ENCODE measurements at places on chromosomes 5 and 9.

GRCh38 chr5:74476046-74476818 lies 164.3 kb downstream of the ENC1 start:
- DNase-seq, result no peak

DNA sequence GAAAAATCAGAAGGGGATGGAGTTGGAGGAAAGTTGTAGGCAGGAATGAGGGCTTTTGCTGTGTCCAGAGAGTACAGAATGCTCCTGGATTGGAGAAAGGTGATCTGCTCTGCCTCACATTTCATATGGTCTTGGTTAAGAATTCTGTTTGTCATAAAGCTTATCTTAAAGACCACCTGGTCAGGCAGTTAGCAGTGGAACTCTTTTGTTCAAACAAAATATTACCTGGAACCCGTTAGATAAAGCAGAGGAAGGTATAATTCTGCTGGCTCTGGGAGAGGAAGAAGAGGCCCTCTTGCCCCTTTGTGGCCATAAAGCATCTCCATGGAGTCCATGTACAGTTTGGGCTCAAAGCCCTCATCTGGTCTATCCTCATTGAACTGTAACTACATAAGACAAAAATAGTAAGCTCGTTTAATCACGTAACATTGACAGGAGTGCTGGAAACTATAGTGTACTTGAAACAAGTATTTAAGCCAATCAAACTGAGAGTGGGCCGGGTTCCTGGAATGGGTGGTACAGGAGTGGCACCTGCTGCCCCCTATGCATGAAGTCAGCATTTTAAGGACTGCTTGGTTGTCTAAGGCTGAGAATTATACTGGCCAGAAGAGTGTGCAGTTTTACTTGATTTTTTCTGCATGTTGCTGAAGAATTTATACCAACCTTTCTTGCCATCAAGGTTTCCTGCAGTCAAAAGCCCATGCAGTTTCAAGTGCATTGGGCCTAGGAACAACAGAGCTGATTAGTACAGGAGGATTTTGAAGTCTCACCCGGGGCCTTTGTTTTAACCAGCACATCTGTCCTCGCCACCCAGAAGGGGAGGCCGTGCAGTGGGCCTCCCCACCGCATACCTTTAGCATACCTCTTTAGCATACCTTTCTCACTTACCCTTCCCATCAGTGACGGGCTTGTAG lies 39.9 kb downstream of the STXBP1 start:
- no peak for DNase-seq

DNA sequence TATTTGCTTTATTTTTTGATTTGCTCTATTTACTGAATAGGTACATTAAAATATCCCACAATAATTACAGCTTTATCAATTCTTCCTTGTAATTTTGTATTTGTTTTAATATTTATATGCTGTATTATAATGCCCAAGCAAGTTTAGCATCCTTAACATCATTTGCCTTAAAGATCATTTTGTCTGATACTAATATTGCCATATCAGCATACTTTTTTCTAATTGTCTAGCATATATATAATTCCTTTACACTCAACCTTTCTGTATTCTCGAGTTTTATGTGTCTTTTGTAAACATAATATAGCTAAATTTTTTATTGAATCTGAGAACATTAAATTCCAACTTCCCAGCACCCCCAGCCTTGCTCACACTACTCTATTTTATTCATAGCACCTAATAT lies 64.7 kb downstream of the P4HA2 start:
- DNase-seq, result no peak

DNA sequence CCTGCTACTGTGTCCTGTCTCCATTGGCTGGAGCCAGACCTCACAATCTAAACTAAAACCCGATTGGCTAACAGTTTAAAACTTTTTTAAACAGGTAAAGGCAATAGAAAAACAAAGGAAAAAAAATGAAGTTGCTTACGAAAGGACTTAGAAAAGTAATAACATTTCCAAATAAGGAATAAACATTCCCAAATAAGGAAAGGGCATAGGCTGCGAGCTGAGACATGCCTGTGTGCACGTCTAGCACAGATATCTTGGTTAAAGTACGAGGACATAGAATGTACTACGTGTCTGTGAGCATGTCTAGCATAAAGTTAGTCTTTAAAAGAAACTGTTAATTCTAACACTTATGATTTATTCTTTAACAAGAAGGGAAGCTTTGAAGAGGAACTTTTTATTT lies 15.3 kb upstream of the FAM120A start:
- DNase-seq, result no peak

GRCh38 chr5:45454114-45454513 lies 242.1 kb downstream of the HCN1 start:
- peak; percentile 17 for DNase-seq

DNA sequence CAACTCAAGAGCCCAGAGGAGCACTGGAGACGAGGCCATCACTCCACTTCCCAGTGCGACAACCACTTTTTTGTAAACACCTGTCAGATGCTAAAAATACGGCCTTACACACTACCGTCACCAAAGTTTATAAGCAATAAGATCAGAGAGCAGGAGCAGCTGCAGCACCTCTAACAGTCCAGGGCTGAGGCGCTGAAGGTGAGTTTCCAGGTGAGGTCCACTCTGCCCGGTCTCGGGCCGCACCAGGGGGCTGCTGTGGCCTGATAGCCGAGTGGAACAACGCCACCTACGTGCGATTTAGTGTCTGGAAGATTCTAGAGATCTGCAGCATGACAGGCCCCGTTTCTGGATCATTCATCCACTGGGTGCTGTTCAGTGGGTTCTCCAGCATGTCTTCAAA lies 25.8 kb upstream of the CAMSAP1 start:
- DNase-seq, result no peak

DNA sequence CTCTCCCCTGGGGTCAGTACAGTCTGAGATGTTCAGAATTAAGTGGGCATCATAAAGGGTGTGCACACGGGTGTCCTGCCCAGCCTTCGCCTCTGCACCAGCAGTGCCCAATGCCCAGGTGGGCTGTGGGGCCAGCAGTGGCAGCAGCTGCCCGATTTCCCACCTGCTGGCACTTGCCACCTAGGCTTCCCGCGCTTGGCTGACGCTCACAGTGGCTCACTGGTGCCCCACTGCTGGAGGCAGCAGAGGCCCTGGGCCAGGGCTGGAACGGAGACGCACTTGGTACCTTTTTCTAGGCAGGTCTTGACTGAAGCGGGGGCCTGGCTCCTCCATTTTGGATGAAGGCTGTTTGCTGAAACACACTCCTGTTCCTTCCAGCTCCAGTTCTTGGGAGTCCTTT lies 17.0 kb downstream of the MRNIP start:
- DNase-seq, result no peak

- no peak for DNase-seq
Measured at GRCh38 chr9:138112090-138112748, 234.6 kb downstream of the CACNA1B start.

DNA sequence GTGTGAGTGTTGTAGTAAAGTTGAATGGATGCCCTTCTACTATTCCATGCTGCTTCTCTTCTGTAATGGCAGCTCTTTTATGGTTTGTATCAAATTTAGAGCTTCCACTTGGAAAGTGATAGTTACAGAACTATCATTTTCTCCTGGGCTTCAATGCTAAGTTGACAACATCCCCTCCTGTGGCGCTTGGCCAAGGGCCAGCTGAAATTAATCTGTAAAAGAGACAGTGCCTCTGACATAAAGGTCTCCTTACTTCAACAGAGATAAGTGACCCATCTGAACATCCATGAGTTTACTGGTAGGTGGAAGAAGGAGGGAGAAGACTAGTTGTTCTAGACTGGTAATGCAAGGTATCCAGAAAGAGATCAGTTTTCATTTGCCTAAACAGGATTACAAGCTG lies 39.7 kb downstream of the CHSY3 start:
- peak; percentile 67 for DNase-seq

DNA sequence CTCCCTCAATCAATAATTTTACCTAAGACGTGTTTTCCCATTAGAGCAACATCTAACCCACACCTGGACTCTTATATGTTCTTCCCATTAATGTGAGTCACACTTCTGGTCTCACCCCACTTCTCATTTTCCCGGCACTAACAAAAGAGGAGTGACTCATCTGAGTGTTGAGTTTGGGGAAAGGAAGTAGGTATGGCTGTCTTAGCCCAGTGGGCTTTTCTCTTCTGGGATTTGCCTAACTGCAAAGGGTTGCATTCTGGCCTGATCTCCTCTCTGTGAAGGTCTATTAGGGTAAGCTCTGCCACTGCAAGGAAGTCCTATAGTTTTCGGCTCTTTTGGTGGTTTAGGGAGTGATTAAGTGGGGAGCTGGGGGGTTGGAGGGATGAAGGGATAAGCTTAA lies 195.6 kb downstream of the KIAA0825 start:
- no peak for DNase-seq

- no peak for DNase-seq
Measured at GRCh38 chr5:104189031-104189430, 626.4 kb upstream of the NUDT12 start.

DNA sequence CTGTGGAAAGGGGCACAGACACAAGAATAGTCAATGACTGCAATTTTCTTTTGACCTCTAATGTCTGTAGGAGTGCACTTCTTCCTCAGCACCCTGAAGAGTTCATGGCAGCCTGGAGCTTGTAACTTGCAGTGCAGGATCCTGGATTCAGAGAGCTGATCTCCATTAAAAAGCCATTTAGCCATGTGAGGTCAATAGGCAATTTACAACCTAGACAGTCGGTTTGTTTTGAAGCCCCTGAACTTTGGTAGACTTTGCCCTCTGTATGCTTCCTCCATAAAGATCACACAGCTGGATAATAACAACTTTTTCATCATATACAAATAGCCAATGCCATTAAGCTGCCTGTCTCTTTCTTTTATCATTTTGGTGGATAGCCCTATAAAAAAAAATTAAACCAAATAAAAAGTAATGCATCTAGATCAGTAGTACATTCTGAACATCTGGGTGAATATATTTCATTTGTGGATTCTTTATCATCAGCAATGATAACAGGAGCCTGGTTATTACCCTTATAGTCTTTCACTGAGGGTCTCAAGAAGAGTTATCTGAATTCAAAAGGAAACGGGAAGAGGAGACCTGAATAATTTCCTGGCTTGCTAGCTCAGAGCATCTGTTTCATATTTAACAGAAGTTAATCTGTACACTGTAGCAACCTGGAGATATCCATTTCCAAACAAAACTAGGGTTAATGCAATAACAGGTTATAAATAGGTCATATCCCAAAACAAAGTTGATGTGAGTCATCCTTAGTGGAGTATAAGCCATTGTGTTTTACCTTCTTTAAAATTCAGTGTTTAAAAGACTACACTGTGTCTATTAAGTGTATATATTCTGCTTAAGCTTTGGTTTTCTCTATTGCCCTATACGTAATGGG lies 193.8 kb upstream of the ACTBL2 start:
- DNase-seq, result peak; percentile 51

GRCh38 chr5:71601222-71602026 lies 14.3 kb downstream of the MCCC2 start:
- DNase-seq, result no peak

- no peak for DNase-seq
Measured at GRCh38 chr5:73968246-73968645, 342.2 kb downstream of the ARHGEF28 start.

DNA sequence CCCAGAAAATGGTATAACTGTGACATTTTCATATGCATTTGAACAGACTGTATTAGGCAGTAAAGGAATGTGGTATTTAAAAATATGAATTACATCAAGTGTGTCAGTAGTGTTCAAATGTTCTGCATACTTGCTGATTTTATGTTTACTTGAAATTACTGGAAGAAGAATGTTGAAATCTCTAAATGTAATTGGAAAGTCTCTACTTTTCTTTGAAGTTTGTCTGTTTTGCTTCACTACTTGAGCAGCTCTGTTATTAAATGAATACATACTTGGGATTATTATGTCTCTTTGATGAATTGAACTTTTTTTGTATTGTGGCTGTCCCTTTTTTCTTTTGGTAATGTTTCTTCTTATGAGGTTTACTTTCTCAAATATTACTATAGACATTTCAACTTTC lies 205.6 kb downstream of the TAF11L14 start:
- no peak for DNase-seq

DNA sequence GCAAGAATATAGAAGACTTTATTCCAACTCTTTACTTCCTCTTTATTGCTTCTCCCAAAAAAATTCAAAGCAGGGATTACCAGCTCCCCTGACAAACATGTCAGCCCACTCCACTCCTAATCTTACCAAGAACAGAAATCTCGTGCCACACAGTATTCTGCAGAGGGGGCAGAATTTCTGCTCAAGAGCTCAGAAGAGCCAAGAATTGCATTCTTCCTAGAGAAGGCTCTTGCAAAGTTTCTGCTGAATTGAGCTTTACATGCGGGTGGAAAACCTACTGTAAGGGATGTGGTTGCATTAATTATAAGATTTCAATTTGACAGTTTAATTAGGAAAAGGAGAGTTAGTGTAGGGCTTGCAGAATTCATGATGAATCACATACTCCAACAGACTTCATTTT lies 428.5 kb downstream of the CETN3 start:
- DNase-seq, result no peak

GRCh38 chr5:52269401-52269800 lies 518.3 kb upstream of the ITGA1 start:
- peak; percentile 41 for DNase-seq

- DNase-seq, result no peak
Measured at GRCh38 chr9:121769939-121770338, 118.5 kb downstream of the DAB2IP start.

- DNase-seq, result no peak
Measured at GRCh38 chr9:92605224-92605623, 64.7 kb downstream of the IPPK start.

GRCh38 chr5:95076395-95077185 lies 208.3 kb downstream of the MCTP1 start:
- no peak for DNase-seq

- DNase-seq, result no peak
Measured at GRCh38 chr9:123548741-123549545, 192.9 kb downstream of the CRB2 start.

- DNase-seq, result no peak
Measured at GRCh38 chr5:148343046-148343407, 7.7 kb downstream of the SPINK9 start.

DNA sequence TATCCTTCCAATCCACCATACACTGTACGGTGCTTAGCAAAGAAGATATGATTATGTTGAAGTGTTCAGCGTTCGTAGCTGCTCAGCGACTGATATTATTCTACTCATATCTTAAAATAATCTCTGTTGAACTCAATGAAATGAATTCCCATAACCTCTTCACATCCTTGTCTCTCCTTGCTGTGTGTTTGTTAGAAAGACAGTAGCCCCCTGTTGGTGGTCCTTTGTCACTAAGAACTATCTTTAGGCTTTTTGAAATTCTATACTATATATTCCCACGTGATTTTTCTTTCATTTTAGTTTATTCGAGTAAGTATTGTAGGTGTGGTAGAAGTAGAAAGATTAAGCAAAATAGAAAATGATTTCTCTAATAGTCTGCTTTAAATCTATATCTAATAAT lies 762.8 kb upstream of the WWC1 start:
- no peak for DNase-seq

GRCh38 chr9:68706363-68707201 lies 1.5 kb downstream of the PIP5K1B start:
- peak; percentile 30 for DNase-seq

- no peak for DNase-seq
Measured at GRCh38 chr9:76414661-76415060, 20.4 kb upstream of the RFK start.

GRCh38 chr9:128034821-128035652 lies 32.1 kb downstream of the NAIF1 start:
- peak; percentile 68 for DNase-seq

- no peak for DNase-seq
Measured at GRCh38 chr9:133347515-133347984, 381 bp downstream of the MED22 start.

- DNase-seq, result peak; percentile 17
Measured at GRCh38 chr5:146516151-146516475, at the start of gene GPR151. Gene GPR151, minus strand, starts transcription at chr5:146516190. Its CDS starts 77 bp downstream, at chr5:146516113.

All from left kidney (tissue), 8 donors.